Stimulated activated naive CD8-positive, alpha-beta T cell treated with anti-CD3 and anti-CD28 coated beads, Interleukin-15, amount 100 ng/mL, for 72 hours (primary cell): ENCODE measurements at places on chromosomes 11 and 22.

DNA sequence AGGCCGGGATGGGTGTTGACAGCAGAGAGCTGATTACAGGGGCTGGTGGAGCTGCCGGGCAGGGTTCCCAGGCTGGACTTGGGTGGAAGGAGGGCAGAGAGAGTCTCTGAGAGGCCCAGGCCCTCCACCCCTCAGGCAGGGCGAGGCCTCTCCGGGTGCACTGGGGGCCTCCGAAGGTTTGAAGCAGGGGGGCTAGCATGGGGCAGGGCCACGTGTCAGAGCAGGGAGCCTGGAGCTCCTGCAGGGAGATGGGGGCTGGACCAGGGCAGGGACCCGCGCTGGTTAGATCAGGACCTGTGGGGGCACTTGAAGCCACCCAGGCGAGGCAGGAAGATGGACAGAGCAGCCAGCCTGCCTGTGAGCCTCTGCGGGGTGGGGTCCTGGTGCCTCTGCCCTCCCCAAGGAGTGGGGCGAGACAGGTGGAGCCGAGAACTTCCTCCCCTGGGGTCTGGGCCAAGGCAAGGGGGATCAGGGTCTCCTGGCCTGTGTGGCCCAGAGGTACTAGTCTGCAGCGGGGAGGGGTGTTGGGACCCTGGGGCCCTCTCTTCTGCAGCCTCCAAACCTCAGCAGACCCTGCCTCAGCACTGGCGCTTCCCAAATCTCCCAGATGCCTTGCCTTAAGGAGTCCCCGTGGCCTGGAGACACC lies 911 bp downstream of the PANX2 start:
- DNase-seq = no peak

- no peak for DNase-seq
These were observed 59.1 kb downstream of the IRAG1 start for GRCh38 chr11:10634407-10634806.

- DNase-seq = no peak
These were observed 140.8 kb downstream of the CCDC81 start for GRCh38 chr11:86515297-86516094.

DNA sequence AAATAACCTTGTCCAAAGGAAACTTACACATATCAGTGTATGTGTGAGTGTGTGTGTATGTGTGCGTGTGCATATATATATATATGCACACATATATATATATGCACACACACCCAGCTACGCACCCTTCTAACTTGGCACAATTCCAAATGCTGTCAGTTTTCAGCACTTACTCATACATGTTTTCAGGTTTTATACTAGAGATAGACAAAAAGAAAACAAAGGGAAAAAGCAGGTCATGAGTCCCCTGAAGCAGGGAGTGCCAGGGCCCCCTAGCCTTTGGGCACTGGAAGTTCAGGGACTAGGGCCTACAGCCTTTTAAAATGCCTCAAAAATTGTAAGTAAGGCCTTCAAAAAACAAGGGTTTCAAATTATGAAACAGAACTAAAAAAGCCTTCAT lies 265.4 kb downstream of the CADM1 start:
- DNase-seq = no peak

DNA sequence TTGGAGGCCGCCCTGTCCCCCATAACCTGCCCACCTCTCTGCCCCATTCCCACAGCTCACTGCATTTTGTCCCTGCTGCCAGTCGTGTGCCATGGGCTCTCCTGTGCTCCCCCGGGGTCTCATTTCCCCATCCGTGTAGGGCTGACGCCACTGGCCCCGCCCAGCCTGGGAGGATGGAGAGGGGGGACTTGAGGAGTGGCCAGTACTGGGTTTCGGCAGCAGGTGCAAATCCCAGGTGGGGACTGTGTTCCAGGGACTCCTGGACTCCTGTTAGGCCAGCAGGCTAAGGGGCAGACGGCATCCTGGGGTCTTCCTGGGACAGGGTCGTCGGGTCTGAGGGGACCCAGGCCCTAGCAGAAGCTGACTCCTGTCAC lies 1.2 kb upstream of the MYO7A start:
- no peak for DNase-seq

DNA sequence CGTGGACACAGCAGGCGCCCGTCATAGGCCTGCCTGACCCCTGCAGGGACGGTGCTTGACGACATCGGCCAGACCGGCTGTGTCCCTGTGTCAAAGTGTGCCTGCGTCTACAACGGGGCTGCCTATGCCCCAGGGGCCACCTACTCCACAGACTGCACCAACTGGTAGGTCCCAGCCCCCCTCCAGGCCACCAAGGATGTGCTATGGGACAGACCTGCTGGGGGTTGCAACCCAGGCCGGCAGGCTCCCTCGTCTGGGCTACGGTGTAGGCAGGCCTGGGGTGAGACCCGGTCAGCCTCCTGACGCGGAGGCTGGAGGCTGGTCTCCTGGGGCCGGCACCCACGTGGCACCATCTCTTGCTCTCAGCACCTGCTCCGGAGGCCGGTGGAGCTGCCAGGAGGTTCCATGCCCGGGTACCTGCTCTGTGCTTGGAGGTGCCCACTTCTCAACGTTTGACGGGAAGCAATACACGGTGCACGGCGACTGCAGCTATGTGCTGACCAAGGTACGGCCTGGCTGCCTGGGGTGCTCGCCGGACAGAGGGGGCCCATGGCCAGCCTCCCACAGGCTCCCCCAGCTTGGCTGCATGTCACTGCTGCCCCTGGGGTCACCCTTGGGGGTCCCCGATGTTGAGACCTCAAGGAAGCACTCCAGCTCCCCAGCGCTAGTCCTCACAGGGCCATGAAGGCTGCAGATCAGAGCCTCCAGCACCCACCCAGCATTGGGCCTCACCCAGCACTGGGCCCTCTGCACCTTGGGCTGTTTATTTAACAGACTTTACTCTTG lies 7.7 kb downstream of the MUC5AC start:
- DNase-seq = no peak
